ENCODE measurements at places on chromosomes 5 and 9.

DNA sequence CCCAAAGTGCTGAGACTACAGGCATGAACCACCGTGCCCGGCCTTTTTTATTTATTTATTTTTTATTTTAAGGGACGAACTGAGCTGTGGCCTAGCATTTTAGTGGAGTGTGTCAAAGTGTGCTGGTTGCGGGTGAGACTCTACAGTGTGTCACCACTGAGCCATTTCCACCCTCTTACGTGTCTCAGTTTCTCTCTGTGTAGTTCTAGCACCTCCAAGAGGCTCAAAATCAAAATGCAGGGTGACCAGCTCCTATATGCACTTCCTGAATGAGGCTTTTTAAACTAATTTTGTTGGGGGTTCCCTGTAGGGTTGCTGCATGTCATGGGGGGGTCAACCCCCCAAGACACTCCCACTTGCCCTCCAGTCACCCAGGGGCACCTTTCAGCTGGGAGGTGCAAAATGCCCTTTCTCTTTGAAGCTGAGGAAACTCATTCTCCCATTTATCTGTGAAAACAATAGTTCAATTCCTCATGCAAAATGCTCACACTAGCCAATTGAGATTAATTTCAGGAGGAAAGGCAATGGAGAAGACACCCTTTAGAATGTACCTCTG, 69.3 kb downstream of the COL15A1 start:
- no peak for DNase-seq

GRCh38 chr9:91857291-91858212, 92.5 kb downstream of the ROR2 start:
- DNase-seq: peak; percentile 57

DNA sequence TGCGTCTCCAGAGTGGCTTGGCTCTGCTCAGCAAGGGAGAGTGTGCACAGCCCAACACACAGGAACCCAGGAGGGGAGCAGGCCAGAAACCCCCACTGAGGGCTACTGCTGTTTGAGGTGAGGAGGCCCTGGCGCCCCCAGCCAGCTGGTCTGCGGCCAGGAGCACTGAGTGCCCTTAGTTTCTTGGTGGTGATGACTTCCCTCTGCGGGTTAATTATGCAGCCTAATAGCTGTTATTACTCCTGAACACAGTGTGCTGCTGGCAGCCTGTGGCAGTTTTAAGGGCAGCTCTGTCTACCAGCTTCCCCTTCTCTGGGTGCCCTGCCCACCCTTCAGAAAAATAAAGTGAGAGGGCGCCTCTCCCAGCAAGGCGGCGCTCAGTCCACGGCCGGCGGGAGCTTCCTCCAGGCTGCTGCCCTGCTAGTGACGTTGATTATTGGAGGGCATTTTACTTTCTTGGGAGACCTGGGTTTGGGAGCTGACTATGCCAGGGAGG, 19.2 kb downstream of the GADD45G start:
- DNase-seq: no peak

DNA sequence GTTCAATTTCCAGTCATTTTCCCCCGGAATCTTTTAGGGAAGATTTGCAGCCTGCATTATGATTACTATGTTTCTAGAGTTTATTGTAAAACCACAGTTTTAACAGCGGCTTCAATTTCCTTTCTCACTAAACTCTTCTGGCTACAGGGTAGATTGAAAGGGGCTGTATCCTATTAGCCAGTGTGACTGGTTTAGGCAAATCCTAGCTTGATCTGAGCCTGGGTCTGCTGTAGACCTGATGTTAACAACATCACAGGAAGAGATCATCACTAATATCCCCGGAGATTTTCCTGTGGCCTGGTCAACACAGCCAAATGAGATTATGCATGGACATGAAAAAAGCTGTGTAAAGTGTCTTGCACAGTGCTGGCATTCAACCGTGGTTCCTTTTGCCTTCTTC, 33.4 kb downstream of the STOM start:
- no peak for DNase-seq

DNA sequence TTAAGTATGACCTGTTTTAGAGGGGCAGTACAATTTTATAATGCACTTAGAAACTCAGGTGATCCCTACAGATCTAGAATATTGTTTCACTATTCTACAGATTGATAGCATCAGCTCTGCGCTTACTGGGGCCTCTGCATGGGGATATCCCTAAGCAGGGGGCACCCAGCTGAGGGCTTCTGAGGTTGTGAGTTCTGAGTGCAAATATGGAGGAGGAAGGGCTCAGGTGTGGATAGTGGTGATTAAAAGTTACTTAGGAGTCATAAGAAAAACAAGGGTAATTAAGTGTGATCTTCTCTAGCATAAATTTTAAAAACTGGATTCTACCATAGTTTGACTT, 274.4 kb downstream of the EFNA5 start:
- DNase-seq: no peak

GRCh38 chr5:142544071-142544753, 141.7 kb downstream of the FGF1 start:
- no peak for DNase-seq

DNA sequence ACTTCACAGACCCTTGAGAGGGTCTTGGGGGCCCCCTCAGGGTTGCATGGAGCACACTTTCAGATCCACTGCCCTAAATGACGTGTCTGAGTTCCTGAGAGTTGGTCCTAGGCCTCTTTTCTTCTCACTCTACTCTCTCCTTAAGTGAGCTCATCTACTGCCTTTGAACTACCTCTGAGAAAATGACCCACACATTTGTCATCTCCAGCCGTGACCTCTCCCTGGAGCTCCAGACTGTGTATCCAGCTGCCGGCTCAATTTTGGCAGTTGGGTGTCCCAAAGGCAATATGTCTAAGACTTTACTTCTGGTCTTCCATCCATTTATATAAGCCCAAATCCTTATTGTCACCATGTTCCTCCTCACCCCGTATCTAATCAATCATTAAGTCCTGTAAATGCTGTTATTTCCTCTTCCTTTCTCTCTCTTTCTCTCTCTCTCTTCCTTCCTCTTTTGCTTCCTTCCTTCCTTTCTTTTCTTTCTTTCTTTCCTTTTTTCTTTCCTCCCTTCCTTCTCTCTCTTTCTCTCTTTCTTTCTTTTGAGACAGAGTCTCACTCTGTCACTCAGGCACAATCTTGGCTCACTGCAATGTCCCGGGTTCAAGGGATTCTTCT, 51.2 kb upstream of the HSPA9 start:
- DNase-seq: no peak

DNA sequence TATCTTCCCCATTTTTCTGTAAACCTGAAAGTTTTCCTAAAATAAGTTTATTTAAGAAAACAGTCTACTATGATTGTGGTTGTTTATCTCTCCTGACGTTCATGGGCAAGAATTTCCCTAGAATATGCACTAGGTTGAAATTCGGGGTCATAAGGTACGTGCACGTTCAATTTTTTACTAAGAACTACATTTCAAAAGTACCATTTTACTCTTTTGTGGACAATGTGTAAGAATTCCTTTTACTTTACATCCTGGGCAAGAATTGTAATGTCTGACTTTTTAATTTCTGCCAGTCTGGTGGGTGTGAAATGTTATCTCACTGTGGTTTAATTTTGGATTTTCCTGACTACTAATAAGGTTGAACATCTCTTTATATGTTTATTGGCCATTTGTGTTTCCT, 12.4 kb downstream of the IL5 start:
- DNase-seq: no peak

GRCh38 chr9:27519466-27520465, 4.3 kb upstream of the IFNK start:
- no peak for DNase-seq

DNA sequence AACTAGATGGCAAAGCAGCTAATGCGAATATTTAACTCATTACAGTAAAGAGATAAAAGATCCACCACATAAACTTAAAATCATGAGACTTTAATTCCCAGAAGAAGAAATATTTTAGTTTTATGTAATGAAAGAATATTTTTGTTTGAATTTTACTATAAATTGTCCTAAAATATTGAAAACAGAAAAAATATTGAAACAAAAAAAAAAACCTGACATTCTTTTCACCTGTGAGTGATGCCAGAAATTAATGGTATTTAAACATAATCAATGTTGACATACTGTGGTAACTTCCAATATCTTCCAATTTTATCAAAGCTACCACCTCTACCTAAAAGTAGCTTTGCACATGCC, 153.2 kb downstream of the MEF2C start:
- DNase-seq: no peak

GRCh38 chr5:181163487-181164075, 16.2 kb downstream of the OR2V2 start:
- DNase-seq: peak; percentile 53

DNA sequence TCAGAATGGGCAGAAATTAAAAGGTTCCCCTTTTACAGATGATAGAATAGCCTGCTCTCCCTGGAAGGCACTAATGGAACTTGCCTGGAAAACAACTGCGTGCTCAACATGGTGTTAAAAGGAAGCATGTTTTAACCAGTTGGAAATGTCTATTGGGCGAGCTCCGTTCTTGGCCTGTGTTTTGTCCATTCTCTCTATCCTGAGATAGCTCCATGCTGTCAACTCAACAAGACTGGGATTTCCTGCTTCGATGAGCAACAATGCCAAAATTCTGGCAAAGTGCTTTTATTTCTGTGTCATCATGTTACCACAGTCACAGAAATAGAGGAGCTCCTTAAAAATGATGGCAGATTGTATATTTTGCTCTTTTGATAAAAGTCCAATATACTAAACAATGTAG, 198.3 kb downstream of the PLK2 start:
- no peak for DNase-seq

DNA sequence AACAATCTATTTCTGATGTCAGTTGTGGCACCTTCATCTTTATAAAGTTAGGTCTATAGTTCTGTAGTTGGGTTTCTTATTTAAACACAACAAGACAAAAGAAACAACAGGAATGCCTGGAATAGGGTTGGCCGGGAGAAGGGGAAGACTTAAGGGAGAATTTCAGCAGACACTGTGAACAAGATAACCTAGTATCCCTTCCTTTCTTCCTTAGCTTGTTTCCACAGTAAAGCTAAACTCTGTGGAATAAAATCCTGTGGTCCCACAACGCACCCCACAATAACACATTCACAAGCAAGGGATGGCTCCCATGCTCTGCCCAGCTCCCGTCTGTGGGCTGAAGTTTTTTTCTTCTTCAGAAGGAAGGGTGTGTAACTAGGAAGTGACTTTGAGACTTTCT, 124.9 kb upstream of the SMARCA2 start:
- no peak for DNase-seq

GRCh38 chr5:14665101-14665822, 744 bp downstream of the OTULIN start:
- DNase-seq: peak; percentile 60

DNA sequence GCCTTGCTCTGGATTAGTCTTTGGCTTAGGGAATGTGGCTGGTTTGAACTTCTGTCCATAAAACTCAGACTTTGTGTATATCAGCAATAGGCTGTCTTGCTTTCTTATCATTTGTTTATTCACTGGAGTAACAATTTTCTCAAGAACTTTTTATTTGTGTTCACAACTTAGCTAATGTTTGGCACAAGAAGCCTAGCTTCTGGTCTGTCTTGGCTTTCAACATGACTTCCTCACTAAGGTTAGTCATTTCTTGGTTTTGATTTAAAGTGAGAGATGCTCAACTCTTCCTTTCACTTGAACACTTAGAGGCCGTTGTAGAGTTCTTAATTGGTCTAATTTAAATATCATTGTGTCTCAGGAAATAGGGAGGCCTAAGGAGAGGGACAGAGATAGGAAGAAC, 4.9 kb downstream of the FBXO38 start:
- DNase-seq: no peak

DNA sequence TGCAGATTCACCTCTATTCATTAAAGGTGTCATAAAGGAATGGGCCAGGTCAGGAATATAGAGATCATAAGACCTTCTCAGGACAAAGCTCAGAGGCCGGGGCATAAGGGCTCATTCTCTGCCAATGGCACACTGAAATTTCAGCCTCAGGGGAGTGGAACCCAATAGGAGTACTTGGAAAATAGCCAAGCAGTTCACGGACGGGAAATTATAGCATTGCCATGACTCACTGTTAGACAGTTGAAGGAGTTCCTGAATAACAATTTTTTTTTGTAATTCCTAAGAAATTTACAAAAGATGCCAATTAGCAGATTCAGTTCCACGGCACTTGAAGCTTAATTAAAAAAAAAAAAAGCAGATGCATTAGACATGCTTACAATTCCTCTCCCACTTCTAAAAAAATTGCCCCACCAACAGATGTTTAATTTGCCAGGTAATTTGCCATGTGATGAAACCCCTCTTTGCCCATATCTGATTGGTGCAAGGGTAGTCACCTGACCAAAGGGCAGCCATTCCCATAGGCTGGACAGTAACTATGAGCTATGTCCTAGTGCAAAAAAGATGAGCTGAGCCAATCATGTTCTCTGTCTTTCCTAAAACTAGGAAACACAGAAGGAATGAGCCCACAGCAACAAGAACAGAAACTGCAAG, 58.6 kb downstream of the PTCD2 start:
- DNase-seq: no peak

- DNase-seq: no peak
Observed at GRCh38 chr5:161467703-161468102, 78.8 kb downstream of the GABRB2 start.

- DNase-seq: no peak
Observed at GRCh38 chr5:138636398-138636944, 61.3 kb upstream of the HSPA9 start.

- no peak for DNase-seq
Observed at GRCh38 chr5:159459951-159460538, 129.8 kb upstream of the IL12B start.

DNA sequence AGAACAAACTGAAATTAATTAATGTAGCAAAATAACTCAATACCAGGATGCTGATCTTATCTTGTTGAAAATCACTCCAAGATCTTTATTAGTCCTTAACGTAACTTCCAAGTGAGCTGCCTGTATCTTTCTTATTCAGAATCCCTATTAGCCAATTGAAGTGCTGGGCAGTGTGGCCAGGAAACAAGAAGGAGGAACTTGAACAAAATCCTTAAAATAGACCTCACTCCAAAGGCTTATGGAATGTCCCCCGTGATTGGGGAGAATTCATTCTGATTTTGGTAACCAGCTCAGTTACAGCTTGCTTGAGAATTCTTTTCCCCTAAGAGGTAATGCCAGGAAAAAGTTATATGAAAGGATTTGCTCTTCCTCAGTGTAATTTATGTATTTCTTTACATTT, 171.0 kb downstream of the DEPDC1B start:
- no peak for DNase-seq

- no peak for DNase-seq
Observed at GRCh38 chr9:89541798-89542197, 43.9 kb upstream of the SEMA4D start.
